SJSA1 (cell line): ENCODE measurements at places on chromosomes 4 and X. TPM values are rescaled to one million over a fixed set of nuclear protein-coding genes. Genes with fewer than 3 reads are reported as not detected.

DNA sequence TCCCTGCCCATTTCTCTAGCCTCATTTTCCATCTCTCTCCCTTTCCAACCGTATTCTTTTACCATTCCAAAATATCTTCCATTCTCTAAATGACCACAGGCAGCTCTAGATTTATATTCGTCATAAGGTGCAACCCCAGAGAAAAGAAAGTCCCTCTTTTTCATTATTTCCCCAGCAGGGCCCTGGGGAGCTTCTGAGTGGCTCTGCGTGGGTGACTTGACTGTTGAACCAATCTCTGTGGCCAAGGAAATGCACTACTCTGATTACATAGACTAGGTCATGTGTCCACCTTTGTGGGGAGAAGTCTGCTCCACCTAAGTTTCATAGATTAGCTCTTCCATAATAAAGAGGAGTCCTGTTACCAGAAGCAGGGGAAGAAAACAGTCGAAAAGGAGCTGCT, 51.4 kb downstream of the ATOH1 start:
- H3K27ac ChIP-seq, result no peak overlapping the region
- no peaks in the 10 kb centered on the region for H3K4me1 ChIP-seq
- no peak for DNase-seq
- H3K27me3 ChIP-seq, result no peaks in the 10 kb centered on the region
- no peak overlapping the region for H3K4me3 ChIP-seq

Gene NPY1R
- total RNA-seq, result not detected in 2 replicates

- peaks cover 10% of the 10 kb centered on the region; the same call in 1 of the 2 replicates for H3K27me3 ChIP-seq
- H3K4me3 ChIP-seq, result no peak overlapping the region
- H3K36me3 ChIP-seq, result no peaks in the 10 kb centered on the region
- no peak overlapping the region for H3K27ac ChIP-seq
Measured at GRCh38 chr4:8053688-8054449, 104.7 kb downstream of the ABLIM2 start.

Gene ODAPH
- total RNA-seq, result not detected in 2 replicates

- DNase-seq, result no peak
- no peaks in the 10 kb centered on the region for H3K36me3 ChIP-seq
- H3K4me3 ChIP-seq, result no peak overlapping the region
- H3K27ac ChIP-seq, result no peak overlapping the region
Measured at GRCh38 chrX:150477371-150477770, 91.0 kb upstream of the MTM1 start.

DNA sequence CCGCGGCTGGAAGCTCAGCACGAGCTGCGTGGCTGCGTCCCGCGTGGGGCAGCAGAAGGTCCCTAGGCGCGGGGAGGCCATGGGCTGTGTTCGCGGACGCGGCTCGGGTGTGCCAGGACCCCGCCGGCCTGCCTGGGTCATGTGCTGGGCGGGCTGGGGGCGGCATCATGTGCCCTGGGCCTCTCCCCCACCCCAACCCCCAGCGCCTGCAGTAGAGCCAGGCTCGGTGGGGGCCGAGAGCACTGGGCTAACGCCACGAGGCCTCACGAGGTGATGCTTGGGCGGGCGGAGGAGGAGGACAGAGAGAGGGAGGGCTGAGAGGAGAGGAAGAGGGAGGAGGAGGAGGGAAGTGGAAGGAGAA, at the start of gene GPR143:
TSS of gene GPR143 (minus strand) at position 111 of the 361 bp plus-strand sequence. CDS start at position 81, 30 bp downstream.
- H3K4me3 ChIP-seq, result no peak within 1 kb of the TSS
- no peak for DNase-seq
- H3K27ac ChIP-seq, result no peak within 1 kb of the TSS

DNA sequence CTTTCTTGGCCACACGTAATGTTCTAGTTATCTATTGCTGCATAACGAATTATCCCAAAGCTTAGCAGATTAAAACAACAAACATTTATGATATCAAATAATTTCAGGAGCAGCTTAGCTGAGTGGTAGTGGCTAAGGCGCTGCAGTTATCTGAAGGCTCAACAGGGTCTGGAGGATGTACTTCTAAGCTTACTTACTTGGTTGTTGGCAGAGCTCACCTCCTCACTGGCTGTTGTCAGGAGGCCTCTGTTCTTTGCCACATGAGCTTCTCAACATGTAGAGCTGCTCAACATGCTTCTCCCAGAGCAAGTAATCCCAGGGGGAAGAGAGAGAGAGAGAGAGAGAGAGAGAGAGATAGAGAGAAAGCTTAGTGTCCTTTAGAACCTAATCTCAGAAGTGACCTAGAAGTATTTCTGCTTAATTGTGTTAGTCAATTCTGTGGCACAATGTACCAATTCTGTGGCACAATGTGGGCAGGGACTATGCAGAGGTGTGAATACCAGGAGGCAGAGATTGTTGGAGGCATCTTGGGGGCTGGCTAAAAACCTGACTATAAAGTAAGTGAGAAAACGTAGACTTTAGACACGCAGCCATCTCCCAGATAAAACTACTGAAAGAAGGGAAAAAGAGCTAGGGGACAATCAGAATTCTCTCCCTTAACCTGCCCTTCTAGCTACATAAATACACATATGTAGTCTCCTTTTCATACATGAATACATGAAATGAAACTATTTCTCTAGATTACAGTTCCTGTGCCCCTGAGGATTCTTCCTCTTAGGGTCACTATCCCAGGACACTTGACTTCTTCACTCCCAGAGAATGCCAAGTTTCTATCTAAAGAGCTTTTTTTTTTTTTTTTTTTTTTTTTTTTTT, 40.2 kb downstream of the HOPX start:
- H3K27ac ChIP-seq, result peak overlapping the region; percentile 99
- no peak overlapping the region for H3K4me3 ChIP-seq
- H3K4me1 ChIP-seq, result peaks cover 23% of the 10 kb centered on the region
- H3K36me3 ChIP-seq, result no peaks in the 10 kb centered on the region

DNA sequence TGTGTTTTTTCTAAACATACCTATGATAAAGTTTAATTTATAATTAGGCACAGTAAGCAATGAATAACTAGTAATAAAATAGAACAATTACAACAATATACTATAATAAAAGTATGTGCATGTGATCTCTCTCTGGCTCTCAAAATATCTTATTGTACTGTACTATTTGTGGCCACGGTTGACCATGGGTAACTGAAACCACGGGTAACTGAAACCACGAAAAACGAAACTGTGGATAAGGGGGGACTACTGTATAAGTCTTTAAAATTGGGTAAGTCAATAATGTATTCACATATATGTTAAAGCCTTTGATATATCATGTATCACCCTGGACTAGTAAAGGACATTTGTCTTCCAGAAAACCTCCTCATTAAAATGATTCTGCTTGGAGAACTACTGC, 20.0 kb downstream of the TMEM154 start:
- H3K27ac ChIP-seq, result no peak overlapping the region
- no peaks in the 10 kb centered on the region for H3K36me3 ChIP-seq
- DNase-seq, result no peak

DNA sequence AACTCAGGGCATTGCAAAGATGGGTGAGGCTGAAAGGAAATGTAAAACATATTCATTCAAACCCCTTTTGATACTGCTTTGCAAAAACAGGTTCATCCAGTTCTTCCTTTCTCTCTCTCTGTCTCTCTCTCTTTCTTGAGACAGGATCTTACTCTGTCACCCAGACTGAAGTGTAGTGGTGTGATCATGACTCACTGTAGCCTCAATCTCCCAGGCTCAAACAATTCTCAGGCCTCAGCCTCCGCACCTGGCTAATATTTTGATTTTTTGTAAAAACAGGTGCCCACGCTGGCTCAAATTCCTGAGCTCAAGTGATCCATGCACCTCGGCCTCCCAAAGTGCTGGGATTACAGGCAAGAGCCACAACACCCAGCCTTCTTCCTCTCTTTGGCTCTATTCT, 15.6 kb upstream of the DCHS2 start:
- no peak overlapping the region for H3K27ac ChIP-seq
- no peaks in the 10 kb centered on the region for H3K36me3 ChIP-seq
- no peak overlapping the region for H3K4me3 ChIP-seq
- DNase-seq, result no peak

Gene MMAA
- 3.0 and 13.9 TPM in 2 replicates for total RNA-seq

GRCh38 chr4:174461466-174462106, 60.7 kb downstream of the HPGD start:
- no peak overlapping the region for H3K27ac ChIP-seq
- H3K4me3 ChIP-seq, result no peak overlapping the region
- no peaks in the 10 kb centered on the region for H3K27me3 ChIP-seq
- H3K4me1 ChIP-seq, result no peaks in the 10 kb centered on the region
- H3K36me3 ChIP-seq, result no peaks in the 10 kb centered on the region
- peak; percentile 6 for DNase-seq

GRCh38 chr4:98620087-98620784, 38.2 kb downstream of the TSPAN5 start:
- peaks cover 30% of the 10 kb centered on the region for H3K4me1 ChIP-seq
- H3K4me3 ChIP-seq, result no peak overlapping the region
- no peak overlapping the region for H3K27ac ChIP-seq
- no peak for DNase-seq

- H3K27ac ChIP-seq, result no peak overlapping the region
- DNase-seq, result no peak
- no peaks in the 10 kb centered on the region for H3K27me3 ChIP-seq
- no peaks in the 10 kb centered on the region for H3K4me1 ChIP-seq
Measured at GRCh38 chr4:8765631-8766590, 105.7 kb downstream of the HMX1 start.

DNA sequence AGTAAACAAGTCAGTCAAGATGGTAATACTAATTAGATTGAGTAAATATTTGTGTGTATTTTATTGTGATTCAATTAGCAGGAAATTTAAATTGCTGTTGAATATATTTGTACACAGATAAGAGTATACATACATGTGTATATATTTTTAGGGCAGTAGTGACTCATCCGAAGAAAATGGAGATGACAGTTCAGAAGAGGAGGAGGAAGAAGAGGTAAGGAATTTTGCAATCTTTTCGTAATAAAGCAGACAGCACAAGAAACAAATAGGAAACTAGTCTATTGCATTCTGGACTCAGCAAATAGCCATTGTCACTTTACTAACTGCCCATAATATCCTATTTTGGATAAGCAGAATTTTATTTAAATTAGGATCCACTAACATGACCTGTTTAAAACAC, 6.6 kb downstream of the IBSP start:
- H3K27ac ChIP-seq, result peak overlapping the region; percentile 32
- H3K4me3 ChIP-seq, result no peak overlapping the region
- H3K36me3 ChIP-seq, result no peaks in the 10 kb centered on the region
- peaks cover 16% of the 10 kb centered on the region for H3K4me1 ChIP-seq

Gene DCAF12L2
- total RNA-seq, result not detected in 2 replicates

GRCh38 chrX:15816886-15817285, 26.6 kb downstream of the ZRSR2 start:
- no peak overlapping the region for H3K4me3 ChIP-seq
- H3K27ac ChIP-seq, result peak overlapping the region; percentile 71
- DNase-seq, result peak; percentile 37
- no peaks in the 10 kb centered on the region for H3K27me3 ChIP-seq
- peaks cover 11% of the 10 kb centered on the region for H3K4me1 ChIP-seq

- no peak for DNase-seq
- H3K4me1 ChIP-seq, result no peaks in the 10 kb centered on the region
- no peaks in the 10 kb centered on the region for H3K36me3 ChIP-seq
- H3K27ac ChIP-seq, result no peak overlapping the region
- no peaks in the 10 kb centered on the region for H3K27me3 ChIP-seq
Measured at GRCh38 chr4:25466966-25467697, 90.1 kb downstream of the ANAPC4 start.

DNA sequence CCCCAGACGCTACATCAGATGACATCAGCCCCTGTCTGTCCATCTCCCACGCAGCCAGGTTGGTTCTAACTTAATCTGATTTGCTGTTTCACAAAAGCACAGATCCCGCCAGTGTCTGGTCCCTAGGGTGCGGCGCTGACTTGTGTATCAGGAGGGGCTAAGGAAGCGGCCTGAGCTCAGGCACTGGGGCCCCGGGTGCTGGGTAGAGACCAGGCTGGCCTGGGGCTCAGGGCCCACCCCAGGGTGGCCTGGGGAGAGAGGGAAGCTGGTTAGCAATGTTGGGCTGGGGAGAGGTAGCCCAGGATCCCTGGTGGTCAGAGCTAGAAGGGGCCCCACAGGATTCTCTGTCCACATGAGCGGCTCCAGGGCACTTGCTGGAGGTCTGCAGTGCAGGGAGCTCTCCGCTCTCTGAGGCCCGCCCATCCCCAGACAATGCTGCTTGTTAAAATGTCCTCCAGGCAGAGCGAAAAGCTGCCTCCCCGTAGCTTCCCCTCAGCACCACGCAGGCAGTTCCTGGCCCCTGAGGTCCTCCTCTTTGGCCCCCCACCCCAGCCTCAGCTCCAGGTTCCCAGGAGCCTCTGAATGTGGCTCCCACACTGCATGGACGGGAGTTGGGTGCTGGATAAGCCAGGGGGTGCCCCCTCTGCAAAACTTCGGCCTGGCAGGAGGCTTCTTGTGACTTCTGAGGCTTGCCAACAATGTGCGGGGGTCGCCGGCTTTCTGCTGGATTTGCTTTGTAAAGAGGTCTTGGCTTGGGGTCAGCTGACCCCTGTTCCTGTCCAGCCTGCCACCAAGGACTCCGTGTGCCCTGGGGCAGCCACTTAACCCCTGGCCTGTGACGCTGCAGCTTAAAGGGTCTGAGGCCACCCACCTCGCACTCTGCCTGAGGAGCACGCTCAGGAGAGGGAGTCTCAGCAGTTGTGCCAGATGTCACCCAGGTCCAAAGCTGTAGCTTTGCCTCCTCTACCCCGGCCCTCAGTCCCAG, 112.9 kb downstream of the CPZ start:
- no peaks in the 10 kb centered on the region for H3K4me1 ChIP-seq
- DNase-seq, result no peak
- H3K27ac ChIP-seq, result no peak overlapping the region
- H3K4me3 ChIP-seq, result no peak overlapping the region
- no peaks in the 10 kb centered on the region for H3K36me3 ChIP-seq
- no peaks in the 10 kb centered on the region for H3K27me3 ChIP-seq

DNA sequence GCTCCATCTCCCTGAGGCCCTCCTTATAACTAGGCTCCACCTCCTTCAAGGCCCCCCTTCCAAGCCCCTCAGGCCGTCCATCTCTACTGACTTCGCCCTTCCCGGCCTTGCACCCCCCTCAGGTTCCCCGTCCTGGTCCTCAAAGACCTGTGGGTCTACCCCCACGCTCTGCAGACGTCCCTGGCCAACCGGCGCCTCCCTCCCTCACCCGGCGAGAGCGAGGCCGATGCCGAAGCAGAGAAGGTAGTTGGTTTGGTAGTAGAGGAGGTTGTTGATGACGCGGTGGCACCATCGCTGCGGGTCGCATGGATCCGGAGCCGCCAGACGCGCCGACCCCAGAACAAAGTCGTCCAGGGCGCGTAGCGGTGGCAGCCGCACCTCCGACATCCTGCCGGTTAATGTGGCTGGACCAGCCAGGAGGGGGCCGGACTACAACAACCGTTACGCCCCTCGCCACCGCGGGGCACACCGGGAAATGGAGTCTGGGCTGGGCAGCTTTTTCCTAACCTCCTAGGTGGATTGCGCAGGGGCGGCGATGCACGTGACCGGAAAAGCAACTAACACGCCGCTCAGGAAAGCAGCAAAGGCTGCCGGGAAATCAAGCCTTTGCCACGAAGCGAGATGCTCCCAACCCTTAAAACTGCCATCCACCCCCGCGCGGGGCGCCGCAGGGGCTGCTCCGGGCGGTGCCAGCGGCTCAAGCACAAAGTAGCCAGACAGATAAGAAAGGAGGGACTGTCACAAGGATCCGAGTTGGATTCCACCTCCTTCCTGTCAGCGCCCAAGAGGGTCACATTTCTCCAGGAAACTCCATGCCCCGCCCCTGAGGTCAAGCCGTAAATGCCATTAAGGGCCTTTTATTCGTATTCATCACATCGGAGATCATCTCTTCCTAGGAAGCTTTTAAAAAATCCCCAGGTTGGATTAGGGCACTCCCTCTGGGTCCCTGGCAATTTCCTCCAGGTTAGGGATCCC, at the start of gene PRAF2:
TSS of gene PRAF2 (minus strand) at position 402 of the 975 bp plus-strand sequence. CDS start at position 387, 15 bp downstream.
- H3K27ac ChIP-seq, result peak within 1 kb of the TSS; percentile 76
- H3K27me3 ChIP-seq, result no peaks in the 10 kb centered on the region
- H3K36me3 ChIP-seq, result peaks cover 11% of the 10 kb centered on the region; the same call in 1 of the 2 replicates
- peak within 1 kb of the TSS; percentile 64 for H3K4me3 ChIP-seq
- peaks cover 5% of the 10 kb centered on the region for H3K4me1 ChIP-seq
